ENCODE measurements at places on chromosomes 7 and 10.

DNA sequence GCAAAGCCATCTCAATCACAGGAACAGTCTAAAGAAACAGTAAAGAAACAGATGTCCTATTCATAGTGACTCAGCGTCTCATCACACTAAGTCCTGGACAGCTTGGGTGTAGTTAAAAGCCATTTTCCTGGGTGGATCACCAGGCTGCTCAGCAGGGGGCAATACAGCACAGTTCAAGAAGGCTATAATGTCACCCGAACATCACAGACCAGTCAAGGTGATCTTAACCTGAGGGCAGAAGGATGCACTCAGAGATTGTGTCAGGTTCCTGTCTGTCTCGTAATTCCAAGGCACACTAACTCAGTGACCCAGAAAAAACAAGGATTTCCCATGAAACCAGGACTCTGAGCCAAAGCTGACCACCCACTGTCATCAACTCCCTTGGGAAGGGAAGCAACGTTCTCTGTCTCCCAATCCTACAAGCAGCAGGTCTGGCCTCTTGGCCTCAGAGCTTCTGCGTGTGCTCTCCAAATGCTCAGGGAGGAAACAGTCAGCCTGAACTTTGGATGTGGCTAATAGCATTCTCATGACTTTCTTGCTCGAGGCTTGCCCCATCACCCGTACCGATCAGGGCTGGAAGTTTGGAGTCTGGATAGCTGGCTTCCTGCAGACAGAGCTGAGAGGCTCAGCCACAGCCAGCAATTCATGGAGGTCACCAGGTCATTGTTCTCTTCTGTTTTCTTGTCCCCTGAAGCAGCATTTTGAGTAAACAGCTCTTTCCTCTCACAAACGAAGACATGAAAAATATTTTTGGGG is 90.4 kb upstream of the FAM171A1 start:
- no peak for DNase-seq

- DNase-seq, result peak; percentile 44
These were observed 568.7 kb upstream of the LRRN3 start for GRCh38 chr7:110522061-110522760.

DNA sequence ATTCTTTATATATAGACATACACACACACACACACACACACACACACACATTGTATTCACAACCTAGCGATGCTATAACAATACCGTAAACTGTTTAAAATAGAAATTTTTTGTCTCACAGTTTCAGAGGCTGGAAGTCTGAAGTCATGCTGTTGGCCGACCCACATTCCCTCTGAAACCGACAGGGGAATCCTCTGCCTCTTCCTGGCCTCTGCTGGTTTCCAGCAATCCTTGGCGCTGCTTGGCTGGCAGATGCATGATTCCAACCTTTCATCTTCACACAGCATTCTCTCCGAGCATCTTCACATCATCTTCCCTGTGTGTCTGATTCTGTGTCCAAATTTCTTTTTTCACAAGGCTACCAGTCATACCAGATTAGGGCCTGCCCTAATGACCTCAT is 94.8 kb downstream of the CCDC71L start:
- DNase-seq, result no peak

DNA sequence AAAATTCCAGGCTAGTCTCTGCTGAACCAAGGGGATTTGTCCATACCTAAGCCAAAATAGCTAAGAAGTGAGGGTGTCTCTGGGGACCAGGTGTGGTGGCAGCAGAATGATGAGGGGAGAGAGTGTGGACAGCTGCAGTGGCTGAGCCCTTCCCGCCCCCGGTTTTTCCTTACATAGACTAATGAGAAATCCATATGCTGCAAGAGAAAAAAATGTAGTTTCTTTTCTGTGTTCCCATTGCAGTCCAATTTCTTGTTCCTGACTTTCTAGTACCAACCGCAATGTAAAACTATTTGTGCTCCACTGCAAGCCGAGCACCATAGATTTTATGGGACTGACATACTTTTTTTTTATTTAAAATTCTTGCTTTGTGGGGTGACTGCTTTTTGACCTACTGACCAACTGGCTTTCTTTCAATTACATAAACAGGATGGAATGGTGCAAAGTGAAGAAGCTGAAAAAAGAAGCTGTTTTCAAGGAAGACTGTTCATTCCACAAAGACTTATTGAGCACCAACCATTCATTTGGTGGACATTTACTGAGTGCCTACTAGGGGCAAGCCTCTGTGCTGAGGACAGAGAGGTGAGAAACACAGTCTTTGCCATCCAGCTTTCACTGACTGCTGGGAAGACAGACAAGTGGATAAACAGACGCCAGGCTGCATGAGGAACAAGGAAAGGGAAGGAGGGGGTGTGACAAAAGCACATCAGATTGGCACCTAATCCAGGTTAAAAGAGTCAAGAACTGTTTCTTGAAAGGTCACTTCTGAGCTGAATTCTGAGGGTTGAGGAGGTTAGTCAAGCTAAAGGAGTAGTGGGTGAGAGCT is 9.8 kb downstream of the CEP41 start:
- DNase-seq, result peak; percentile 24

- no peak for DNase-seq
These were observed 54.9 kb upstream of the HELLS start for GRCh38 chr10:94490789-94491039.

DNA sequence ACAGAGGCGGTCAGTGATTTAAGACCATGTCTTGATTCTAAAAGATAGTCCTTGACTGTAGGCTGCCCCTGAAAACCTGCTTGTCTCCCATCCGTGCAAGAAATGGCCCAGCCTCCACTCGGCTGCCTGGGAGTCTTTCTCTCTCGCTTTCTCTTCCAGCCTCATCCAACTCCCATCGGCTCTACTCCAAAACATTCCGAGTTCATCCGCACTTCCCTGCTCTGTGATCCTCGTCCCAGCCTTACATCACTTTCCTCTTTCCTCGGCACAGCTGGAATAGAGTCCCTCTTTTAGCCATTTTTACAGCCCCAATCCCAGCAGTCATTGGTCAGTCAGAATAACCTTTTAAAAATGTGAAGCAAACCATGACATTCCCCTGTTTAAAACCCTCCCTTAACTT is 135.1 kb downstream of the TAX1BP1 start:
- DNase-seq, result no peak

- no peak for DNase-seq
These were observed 63.0 kb upstream of the FZD8 start for GRCh38 chr10:35705051-35705450.

DNA sequence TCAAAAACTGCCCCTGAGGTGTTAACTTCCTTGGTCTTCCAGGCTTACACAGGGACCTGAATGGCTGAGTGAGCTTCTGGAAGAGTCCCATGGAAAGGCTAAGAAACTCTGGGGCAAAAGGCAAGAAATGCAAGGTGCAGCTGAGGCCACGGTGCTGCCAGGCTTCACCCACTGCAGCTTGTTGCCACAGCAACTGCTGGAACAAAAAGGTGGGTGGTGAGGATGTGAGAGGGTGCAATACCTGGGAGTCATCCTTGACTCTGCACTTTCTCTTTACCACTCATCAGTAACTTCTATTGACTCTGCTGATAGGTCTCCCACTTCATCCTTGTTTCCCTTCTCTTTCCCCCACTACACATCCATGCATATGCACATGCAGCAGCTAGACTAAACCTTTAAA is 258.6 kb downstream of the BMPER start:
- no peak for DNase-seq

DNA sequence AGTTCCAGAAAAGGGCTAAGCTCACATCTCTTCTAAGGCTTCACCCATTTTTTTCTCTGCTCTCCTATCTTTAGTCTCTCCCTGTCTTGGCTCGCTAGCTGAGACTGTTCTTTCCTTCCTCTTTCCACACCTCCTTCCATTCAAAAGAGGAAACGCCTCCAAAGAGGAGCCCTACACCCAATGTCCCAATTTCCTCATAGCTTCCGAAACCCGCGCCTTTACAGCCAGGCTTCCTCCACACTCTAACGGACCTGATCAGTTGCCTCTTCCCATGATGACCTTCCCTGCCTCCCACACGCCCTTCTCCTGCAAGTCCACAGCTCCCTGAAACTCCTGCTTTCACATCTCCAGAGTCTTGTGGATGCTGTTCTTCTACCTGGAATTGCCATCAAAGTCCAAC is 71.7 kb downstream of the COBL start:
- no peak for DNase-seq

DNA sequence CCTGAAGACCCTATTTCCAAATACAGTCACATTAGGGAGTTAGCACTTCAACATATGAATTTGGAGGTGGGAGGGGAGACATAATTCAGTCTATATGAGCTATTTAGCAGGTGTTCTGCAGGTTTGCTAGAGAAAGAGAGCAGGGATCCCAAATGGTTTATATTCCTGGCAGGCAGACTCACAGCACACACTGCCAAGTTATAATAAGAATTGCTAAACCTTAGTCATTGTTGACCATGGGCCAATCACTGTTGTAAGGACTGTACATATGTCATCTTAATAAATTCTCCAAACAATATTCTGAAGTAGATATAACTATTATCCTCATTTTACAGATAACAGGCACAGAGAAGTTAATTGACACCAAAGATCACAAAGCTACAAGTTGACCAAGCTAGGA is 1.5 kb upstream of the CCDC3 start:
- DNase-seq, result no peak

- DNase-seq, result no peak
These were observed 28.2 kb downstream of the STRIP2 start for GRCh38 chr7:129462420-129462819.

GRCh38 chr10:87860156-87860795 is 3.1 kb downstream of the KLLN start:
- peak; percentile 54 for DNase-seq

DNA sequence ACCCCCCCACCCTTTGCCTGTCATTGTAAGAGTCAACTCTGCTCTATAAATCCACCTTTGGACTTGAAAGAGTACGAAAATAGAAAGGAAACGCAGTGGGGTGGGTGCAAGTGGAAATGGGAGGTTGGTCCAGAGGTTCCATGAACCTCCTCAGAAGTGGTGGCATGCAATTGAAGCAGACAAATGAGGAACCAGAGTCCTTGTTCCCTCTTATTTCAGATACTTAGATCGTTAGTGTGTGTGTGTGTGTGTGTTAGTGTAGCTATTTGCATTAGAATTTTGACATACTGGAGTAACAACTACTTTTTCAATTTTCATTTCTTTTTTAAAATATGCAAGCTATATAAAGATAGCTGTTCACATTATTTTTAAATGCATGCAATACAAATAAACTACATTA is 18.1 kb upstream of the TFAM start:
- DNase-seq, result no peak

- DNase-seq, result peak; percentile 65
These were observed 107.3 kb downstream of the SNX10 start for GRCh38 chr7:26398756-26399509.

- DNase-seq, result no peak
These were observed at the start of gene PRF1 for GRCh38 chr10:70602665-70603448. PRF1 (minus strand) TSS chr10:70602741; CDS start chr10:70600902, 1,839 bp downstream.

- peak; percentile 12 for DNase-seq
These were observed 10.4 kb upstream of the SMC3 start for GRCh38 chr10:110556969-110557601.

DNA sequence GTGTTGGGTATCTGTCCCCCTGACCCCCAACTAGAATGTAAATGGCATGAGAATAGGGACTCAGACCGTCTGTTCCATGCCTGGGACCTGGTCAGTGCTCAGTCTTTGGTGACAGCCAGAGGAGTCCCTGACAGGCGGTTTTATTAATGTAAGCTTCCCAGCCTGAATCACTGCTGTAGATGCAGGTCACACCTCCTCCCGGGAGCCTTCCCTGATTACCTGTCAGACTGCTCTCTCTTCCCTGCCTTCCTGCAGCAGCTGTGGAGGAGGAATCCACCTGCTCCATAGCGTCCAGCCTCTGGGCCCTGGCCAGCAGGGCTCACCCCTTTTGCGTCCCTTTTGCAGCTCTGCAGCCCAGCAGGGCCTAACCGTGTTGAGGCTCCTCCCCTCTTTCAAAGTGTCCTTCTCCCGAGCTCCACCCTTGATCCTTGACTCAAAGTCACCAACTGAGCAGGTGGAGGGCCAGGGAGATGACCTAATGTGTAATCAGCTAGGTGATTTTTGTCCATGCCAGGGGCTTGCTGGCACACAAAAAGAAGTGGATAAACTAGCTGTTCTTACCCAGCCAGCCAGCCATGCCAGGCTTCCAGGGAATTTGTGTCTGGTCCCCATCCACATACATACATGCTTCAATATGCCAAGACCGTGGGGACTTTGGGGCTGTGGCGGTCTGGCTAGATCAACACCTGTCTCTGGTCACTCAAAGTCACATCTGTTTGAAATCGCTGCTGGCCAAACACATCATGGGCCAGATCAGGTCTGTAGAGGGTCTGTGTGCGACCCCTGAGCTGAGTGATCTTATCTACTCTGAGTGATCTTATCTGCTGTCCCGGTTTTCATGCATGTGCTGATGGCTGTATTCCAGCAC is 195.1 kb downstream of the CCDC3 start:
- no peak for DNase-seq

DNA sequence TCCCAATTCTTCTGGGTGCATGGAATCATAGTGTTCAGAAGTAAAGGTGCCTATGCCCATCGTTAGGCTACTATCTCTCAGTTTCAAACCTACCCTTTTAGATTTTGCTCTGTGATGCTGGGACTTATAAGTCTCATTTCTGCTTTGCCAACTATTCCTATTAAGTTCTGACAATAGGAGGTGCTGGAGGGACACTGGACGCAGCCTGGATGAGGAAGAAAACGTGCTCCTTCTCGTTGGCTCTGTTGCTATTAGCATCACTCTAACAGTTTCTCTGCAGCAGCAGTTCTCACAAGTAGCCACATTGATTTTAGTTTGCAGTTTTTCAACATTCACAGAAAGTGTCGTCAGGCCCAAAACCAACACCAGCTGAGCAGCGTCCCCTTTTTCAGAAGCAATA is 72.4 kb downstream of the ABCC2 start:
- DNase-seq, result no peak

- DNase-seq, result no peak
These were observed 69.2 kb downstream of the LYZL1 start for GRCh38 chr10:29358010-29358616.

DNA sequence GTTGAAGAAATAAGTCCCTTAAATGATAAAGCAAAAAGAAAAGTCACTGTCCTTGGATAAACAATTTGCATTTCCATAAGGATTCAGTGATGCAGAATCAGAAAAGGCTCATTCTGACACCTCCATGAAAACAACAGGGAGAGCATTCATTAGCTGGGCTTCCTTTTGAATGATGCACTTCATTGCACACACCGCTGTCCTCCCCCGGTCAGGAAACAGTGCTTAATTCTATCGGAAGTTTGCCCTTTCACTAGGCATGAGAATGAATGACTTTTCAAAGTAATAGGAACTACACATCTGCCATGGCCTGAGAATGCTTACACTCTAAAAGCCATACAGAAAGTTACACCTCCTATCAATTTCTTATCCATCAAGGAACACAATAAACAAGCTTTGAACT is 4.2 kb downstream of the PCDH15 start:
- DNase-seq, result no peak

- no peak for DNase-seq
These were observed 46.0 kb downstream of the HELLS start for GRCh38 chr10:94591461-94592205.

DNA sequence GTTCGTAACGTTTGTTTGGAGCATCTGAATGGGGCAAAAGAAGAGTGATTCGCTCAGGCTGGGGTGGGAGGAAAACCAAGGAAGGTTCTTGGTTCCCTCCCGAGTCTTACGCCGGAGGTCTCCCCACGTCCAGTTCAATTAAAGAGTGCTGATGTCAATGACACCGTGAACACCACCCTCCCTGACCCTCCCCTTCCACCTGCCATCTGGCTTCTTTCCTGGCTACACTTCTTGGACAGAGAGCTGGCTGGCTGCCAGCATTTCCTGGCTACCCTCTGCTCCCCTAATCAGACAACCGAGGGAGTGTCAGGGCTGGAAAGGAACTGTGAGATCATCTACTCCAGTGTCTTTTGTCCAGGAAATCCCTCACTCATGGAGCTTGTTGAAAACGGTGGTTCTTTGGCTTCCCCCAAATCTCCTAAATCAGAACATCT is 24.1 kb upstream of the FFAR4 start:
- DNase-seq, result peak; percentile 72

- peak; percentile 30 for DNase-seq
These were observed 84.0 kb downstream of the NRBF2 start for GRCh38 chr10:63217120-63217605.

Measured in NCI-H1105 treated with DMSO at 0.1 percent for 48 hours (cell line).